ENCODE measurements at places on chromosomes 7 and 10.
A peak's percentile ranks its signal among the peaks of the same experiment; 100 is the strongest.

GRCh38 chr10:78925800-78926319, 142.9 kb upstream of the ZMIZ1 start:
- no peak for DNase-seq

GRCh38 chr10:60846173-60846572, 67.9 kb downstream of the CDK1 start:
- no peak for DNase-seq

DNA sequence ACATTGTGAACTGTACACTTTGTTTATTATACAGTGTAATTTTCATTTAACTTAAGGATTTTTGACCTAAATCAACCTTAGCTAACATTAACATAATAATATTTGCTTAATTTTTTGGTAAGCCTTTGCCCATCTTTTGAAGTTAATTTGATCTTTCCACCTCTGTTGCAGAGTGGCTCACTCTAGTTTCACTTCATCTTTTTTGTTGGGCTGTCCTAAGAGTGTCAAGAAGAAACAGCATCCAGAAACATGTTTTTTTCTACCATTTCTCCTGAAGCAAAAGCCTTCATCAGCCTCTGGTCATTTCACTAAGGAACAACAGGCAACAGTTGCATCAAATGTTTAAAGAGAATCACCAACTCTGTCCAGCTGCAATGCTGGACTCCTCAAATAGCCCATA, 824.7 kb downstream of the REEP3 start:
- peak; percentile 4 for DNase-seq

GRCh38 chr7:50149369-50149768, 56.3 kb upstream of the ZPBP start:
- peak; percentile 86 for DNase-seq

DNA sequence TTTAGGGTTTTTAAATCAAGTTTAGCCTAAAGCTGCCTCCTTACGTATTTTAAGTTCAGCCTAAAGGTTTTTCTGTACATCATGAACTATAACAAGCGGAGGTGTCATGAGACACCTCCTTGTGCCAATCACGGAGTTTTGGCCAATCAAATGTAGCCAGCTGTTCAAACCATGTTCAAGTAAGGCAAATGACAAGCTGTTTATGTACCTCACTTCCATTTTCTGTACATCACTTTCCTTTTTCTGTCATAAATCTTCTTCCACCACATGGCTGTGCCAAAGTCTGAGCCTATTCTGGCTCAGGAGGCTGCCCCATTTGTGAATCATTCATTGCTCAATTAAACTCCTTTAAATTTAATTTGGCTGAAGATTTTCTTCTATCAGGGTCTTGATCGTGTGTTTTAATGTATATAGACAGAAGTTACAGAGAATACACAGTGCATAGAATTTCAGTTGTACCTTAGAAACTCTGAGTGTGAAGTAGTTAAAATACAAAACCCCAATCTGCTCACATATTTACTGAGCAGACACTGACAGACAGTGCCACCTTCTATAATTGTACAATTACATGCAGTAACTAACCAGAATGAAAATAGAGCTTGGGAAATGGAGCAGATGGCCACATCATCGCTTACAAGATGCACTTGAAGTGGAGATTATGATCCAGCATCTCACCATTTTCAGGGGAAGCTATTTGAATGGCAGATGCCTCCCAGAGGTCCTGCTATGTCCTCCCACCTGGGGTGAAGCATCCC, 76.9 kb upstream of the LANCL2 start:
- no peak for DNase-seq

GRCh38 chr10:113022265-113022664, 72.2 kb downstream of the TCF7L2 start:
- DNase-seq = no peak

DNA sequence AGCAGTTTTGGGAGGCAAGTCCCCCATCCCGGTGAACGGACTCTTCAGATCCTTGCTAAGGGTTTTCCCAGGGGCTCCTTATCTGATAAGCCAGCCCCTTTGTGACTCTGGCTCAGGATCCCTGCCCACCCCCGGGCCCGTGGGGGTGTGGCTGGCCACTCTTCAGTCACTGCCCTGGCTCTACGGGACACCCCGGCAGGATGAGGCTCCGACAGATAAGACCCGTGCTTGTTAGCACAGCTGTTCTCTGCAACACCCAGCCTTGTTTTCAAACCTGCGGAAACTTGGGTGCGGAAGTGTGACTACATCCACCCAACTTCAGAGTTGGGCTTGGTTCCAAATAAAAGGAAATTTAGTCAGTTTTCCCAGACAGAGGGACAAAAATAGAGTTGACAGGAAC, 66.7 kb upstream of the PODXL start:
- DNase-seq = no peak

GRCh38 chr10:77532068-77532467, 105.5 kb downstream of the KCNMA1 start:
- DNase-seq = no peak

DNA sequence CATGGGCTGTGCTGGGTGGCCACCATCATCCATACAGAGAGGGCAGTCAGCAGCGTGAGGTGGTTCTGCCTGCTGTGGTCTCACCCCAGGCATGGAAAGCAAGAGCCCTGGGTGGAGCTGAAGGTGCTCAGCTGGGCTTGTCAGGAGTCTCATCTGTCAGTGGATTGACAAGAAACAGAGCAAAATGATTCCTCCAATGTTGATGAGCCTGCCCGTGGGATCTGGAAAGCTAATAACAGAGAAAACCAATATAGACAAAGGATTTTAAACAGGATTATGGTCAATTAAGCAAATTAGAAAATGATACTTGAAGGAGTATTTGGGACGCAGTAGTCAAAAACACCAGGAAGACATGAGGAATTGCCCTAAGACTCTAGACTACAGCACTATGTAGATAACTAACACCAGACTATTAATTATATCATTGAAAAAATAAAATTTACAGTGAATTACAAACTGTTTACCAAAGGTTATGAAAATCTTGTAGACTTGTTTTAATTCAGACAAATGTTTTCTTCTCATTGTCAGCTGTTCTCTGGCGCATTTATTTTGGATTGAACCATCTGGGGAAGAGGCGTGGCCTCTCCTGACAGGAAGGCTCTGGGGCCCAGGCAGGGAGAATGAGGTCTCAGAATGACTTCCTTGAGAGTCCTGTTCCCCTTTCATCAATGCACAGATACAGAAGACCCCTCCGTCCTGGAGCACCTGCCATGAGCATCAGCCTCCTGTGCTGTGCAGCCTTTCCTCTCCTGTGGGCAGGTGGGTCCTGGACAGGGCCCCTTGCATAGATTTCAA, 211.2 kb upstream of the PRSS58 start:
- DNase-seq = no peak

GRCh38 chr7:117259615-117260014, 63.2 kb downstream of the WNT2 start:
- DNase-seq = no peak

GRCh38 chr10:62806251-62806650, 1.7 kb downstream of the ADO start:
- DNase-seq = peak; percentile 23

- no peak for DNase-seq
Observed at GRCh38 chr7:157500171-157500960, 163.6 kb downstream of the DNAJB6 start.

DNA sequence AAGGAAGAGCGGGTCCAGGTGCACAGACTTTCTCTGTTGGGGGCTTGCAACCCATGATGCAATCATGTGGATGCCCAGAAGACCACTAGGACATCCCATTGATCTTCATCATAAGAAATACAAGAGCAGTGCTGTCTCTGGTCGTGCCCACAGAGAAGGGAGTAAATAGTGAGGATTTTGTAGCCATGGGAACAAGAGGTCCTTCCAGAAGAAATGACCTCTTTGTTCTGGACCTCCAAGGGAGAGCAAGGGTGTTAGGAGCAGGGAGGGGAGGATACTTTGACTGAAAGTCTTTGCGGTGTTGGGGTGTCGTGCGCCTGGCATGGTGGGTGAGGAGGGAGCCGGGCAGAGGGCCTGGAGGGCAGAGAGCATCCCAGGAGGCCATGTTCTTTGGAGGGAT, 55.0 kb upstream of the EN2 start:
- no peak for DNase-seq

DNA sequence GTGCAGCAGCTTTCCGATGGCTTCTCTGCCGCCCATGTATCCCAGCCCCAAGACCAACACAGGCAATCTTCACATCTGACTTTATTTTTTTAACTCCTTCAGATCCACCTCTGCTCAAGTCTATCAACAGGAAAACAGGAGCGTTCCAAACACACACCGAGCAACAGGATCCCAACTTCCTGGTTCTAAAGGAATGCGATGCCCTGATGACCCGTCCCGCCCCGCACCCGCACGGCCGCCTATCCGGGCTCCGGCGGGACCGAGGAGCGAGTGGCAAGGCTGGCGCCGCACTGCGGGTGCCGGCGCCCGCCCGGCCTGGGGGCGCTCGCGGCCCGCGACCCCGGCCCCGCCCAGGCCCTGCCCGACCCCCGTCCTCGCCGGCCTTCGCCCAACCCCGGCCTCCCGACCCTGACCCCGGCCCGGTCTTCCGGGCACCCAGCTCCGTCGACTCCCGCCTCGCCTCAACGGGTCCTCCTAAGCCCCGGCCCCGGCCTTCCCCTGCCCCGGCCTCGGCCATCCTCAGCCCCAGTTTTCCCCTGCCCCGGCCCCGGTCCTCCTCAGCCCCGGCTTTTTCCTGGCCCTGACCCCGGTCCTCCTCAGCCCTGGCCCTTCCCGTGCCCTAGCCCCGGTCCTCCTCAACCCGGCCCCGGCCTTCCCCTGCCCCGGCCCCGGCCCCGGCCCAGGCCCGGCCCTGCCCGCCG, 730 bp downstream of the LARP4B start:
- peak; percentile 66 for DNase-seq

DNA sequence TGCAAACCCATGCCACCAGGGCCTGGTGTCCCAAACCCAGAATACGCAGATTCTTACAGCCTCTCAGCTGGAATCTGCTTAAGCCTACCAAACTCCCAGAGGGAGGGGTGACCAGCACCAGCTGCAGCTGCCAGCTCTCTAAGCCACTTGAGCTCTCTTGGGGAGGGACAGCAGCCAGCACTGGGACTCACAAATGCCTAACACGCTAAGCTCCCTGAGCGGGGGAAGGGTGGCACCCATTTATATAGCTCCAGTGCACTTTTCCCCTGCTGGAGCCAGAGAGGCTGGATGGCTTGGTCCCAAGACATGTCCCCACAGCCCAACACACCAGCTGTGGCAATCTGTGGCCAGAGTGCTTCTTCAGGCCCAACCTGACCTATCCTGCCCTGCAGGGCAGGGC, 326.8 kb upstream of the NRG3 start:
- no peak for DNase-seq

DNA sequence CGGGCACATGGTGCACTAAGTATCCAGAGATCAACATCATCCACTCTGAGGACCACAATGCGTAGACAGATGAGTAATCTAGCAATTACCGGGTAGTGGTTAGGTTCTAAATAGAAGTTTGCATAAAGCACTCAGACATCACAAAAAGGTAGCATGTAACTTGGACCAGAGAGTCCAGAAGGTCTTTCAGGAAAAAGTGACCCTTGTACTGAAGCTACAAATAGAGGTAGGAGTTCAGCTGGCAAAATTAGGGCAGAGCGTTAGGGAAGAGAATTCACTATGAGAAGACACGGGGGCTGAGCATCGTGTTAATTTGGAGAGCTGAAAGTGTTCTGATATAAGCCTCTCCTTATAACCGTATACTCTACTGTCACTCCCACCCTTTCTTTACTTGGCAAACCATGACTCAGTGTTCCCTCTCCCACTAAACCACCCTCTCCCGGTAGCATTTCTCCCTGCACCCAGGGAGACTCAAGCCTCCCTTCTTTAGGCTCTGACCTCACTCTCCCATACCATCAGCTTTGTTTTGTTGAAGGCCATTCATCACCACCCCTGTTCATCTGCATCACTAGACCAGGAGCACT, 222.2 kb upstream of the FZD1 start:
- DNase-seq = no peak

DNA sequence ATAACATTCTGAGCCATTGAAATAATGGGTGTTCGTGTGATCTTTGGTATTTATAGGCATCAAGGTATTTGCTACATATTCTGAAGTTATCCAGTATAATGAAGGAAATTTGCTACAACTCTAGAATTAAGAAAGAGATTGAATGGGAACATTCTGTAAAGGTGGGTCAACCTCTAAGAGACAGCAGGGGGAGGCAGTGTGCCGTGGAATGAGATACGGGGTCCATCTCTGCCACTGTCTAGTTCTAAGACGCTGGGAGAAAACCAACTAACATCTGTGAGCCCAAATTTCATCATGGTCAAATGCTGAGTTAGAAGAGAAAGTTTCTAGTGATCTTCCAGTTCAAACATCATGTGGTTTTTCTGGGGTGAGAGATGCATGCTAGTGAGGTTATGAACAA, 368.9 kb downstream of the SORCS1 start:
- DNase-seq = peak; percentile 26

DNA sequence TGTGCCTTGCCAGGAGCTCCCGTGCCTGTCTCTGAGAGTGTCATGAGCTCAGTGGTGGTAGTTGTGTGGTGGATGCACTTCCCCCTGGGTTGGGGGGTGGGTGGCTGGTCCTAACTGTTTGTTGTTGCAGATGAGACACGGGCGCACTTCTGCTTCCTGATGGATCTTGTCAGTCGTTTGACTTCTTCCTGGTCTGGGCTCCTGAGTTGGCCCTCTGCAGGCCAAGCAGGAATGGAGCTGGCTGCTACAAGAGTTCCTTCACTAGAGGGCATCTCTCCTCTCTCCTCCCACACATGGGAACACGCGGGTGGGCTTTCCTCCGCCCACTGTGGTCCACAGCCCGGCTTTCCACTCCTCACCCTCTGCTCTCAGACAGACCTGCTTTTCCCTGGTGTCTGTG, 82.0 kb downstream of the BMS1 start:
- peak; percentile 4 for DNase-seq

DNA sequence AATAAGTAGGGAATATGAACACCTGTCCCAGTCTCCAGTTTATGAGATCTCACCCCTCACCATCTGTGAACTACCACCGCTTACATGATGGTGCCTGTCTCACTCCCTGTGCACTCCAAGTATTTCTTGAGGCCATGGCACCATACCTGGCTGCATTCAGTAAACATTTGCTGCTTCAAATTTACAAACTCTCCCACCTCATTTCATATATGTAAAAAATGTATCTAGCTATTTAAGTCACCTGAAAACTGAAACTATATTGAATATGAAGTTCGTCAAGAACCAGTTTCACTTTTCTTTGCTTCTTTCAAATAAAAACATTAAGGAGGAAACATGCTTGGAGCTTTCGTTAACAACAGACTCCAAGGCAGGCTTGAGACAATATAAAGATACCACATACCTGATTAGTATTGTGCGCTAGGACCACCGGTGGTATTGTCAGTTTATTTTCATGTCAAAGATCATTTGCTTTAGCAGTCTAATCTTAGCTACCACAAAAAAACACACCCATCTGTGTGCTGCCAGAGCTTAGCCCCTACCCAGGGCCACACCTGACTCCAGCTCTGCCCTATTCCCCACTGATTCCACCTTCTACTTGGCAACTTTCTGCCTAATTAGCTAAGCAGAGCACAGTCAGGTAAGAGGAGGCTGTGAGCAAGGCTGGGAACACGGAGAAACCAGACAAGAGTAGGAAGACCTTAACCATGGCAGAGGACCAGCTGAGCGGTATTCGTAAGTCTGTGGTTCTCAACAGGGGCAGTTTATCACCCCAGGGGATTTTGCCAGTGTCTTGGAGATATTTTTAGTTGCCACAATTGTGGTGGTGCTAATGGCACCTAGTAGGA, 92.0 kb downstream of the ZFAND4 start:
- peak; percentile 60 for DNase-seq

GRCh38 chr7:12716722-12717121, 29.3 kb downstream of the ARL4A start:
- no peak for DNase-seq

GRCh38 chr7:155387066-155387620, 70.8 kb upstream of the EN2 start:
- DNase-seq = no peak

GRCh38 chr7:69032848-69033247, 565.4 kb upstream of the AUTS2 start:
- DNase-seq = no peak

GRCh38 chr7:21942955-21943354, 2.7 kb downstream of the CDCA7L start:
- DNase-seq = no peak

Data from NAMALWA (cell line).